Liver (tissue), 10 donors: ENCODE measurements at places on chromosomes 7 and 10. TPM values are rescaled to one million over a fixed set of nuclear protein-coding genes. Genes with fewer than 3 reads are reported as not detected.
A peak's percentile ranks its signal among the peaks of the same experiment; 100 is the strongest.

GRCh38 chr7:115269486-115269885 lies 347.6 kb downstream of the MDFIC start:
- no peak overlapping the region for H3K4me3 ChIP-seq
- DNase-seq = no peak
- no peaks in the 10 kb centered on the region for H3K4me1 ChIP-seq
- H3K27me3 ChIP-seq = no peaks in the 10 kb centered on the region

- no peak overlapping the region for H3K27ac ChIP-seq
- no peaks in the 10 kb centered on the region for H3K36me3 ChIP-seq
- H3K4me1 ChIP-seq = no peaks in the 10 kb centered on the region
- no peak for DNase-seq
- no peaks in the 10 kb centered on the region for H3K27me3 ChIP-seq
Measured at GRCh38 chr7:39672176-39672575, 48.8 kb downstream of the RALA start.

DEPP1 gene
- polyA plus RNA-seq = 79.3 TPM

CLDN3 gene
- 24.7 TPM for polyA plus RNA-seq

DNA sequence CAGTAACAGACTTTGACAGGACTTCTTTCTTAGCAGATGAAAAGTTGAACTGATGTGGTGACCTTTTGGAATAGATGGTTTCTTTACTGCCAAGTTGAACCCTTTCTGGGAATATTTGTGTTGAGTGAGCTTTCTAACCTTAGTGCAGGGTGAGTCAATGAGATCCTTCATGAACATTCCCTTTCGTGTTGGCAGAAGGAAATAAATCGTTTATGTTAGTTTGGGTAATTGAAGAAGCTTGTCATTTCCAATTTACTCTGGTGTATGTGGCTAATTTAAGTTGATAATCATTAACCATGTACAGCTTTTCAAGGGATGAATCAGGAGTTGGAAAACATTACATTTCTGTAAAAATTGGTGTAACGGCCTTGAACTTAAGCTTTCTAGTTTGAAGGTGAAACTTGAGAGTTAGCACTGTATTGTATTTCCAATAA lies 43.4 kb downstream of the PTTG1IP2 start:
- H3K4me3 ChIP-seq = no peak overlapping the region
- H3K27ac ChIP-seq = no peak overlapping the region
- H3K27me3 ChIP-seq = no peaks in the 10 kb centered on the region
- no peaks in the 10 kb centered on the region for H3K36me3 ChIP-seq
- H3K4me1 ChIP-seq = no peaks in the 10 kb centered on the region

- no peak overlapping the region for H3K27ac ChIP-seq
- DNase-seq = no peak
- H3K36me3 ChIP-seq = no peaks in the 10 kb centered on the region
- H3K4me3 ChIP-seq = no peak overlapping the region
Measured at GRCh38 chr10:6071181-6072175, 9.3 kb upstream of the IL2RA start.

DNA sequence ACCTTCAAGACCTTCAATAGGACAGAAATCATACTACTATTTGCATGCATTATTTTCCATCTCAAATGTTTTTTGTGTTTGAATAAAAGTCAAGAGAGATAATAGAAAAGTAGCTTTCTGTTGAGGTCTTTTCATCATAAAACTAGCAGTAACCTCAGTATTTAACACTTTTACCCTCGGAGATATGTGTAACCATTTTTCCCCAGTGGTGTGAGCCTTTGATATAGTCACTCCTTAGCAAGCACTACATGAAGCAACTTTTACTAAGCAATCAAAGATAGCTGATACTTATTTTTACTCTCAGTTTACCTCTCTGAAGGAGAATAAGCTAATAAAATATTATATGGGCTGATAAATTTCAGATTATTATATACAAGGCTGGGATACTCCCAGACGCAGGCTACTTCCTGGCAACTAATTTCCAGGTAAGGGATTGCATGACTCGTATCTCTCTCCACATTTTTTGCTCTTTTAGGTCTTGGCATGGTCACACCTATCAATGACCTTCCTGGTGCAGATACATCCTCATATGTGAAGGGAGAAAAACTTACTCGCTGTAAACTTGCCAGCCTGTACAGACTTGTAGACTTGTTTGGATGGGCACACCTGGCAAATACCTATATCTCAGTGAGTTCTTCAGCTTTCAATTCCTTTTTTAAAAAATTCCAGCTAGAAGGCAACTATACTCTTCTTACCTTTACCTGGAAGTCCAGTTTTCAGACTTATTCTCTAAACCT lies 91.5 kb upstream of the MXI1 start:
- H3K27ac ChIP-seq = no peak overlapping the region
- H3K27me3 ChIP-seq = no peaks in the 10 kb centered on the region
- H3K4me3 ChIP-seq = no peak overlapping the region
- no peaks in the 10 kb centered on the region for H3K4me1 ChIP-seq

LHPP gene
- 26.7 TPM for polyA plus RNA-seq

ARMC3 gene
- polyA plus RNA-seq = not detected

MOGAT3 gene
- 3.3 TPM for polyA plus RNA-seq

GRCh38 chr7:141563956-141564623 lies 12.9 kb downstream of the AGK start:
- no peaks in the 10 kb centered on the region for H3K36me3 ChIP-seq
- no peak overlapping the region for H3K27ac ChIP-seq
- DNase-seq = no peak

SORCS3 gene
- not detected for polyA plus RNA-seq

- H3K36me3 ChIP-seq = no peaks in the 10 kb centered on the region
- H3K27ac ChIP-seq = no peak overlapping the region
- H3K4me3 ChIP-seq = no peak overlapping the region
Measured at GRCh38 chr7:55657654-55658053, 85.4 kb upstream of the VOPP1 start.

- H3K36me3 ChIP-seq = no peaks in the 10 kb centered on the region
- DNase-seq = no peak
- H3K27ac ChIP-seq = no peak overlapping the region
- H3K4me1 ChIP-seq = peaks cover 7% of the 10 kb centered on the region
- peak overlapping the region; percentile 65 for H3K4me3 ChIP-seq
- H3K27me3 ChIP-seq = no peaks in the 10 kb centered on the region
Measured at GRCh38 chr10:93751832-93752231, 5.9 kb upstream of the LGI1 start.
